Prostate gland (tissue), 2 donors: ENCODE measurements at places on chromosomes 2 and 18. TPM values are rescaled to one million over a fixed set of nuclear protein-coding genes. Genes with fewer than 3 reads are reported as not detected.

The VPS4B gene
- total RNA-seq, result 28.3 TPM

The PGAP1 gene
- 8.3 TPM for total RNA-seq

DNA sequence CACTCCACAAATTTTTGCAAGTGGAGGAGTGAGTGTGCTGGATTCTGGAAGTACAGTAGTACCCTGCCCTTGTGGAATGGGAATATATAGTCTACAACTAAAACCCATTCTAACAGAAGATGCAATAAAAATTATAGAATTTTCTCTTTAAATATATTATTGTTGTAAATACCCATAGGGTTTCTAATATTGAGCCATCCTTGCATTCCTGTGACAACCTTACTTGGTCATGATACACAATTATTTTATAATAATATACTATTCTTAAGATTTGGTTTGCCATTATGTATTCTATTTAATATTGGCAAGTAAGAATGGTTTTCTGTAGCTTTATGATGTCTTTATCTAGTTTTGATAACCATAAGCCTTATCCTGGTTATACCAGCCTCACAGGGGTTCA lies 52.2 kb downstream of the EML6 start:
- H3K27ac ChIP-seq, result no peak overlapping the region
- DNase-seq, result no peak
- H3K4me1 ChIP-seq, result no peaks in the 10 kb centered on the region
- H3K4me3 ChIP-seq, result no peak overlapping the region

GRCh38 chr2:120555092-120555491 lies 180.6 kb upstream of the GLI2 start:
- H3K27me3 ChIP-seq, result no peaks in the 10 kb centered on the region
- no peak overlapping the region for H3K27ac ChIP-seq
- no peak overlapping the region for H3K4me3 ChIP-seq
- H3K4me1 ChIP-seq, result no peaks in the 10 kb centered on the region

DNA sequence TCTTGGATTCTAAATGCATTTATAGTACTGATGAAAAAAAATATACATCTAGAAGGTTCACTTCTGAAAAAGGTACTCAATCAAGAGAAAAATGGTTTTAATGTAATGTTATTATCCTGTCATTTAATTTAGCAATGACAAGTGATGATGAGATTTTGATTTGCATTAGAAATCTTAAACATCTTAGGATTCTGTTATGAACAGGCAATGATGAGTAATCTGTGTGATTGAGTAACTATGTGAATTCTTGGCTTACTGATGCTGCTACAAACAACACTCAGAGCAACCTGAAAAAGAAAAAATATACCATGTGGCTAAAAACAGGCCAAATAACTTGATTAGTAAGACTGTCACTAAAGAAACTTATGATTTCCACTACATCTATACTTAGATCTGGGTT lies 30.1 kb downstream of the RBKS start:
- no peak overlapping the region for H3K4me3 ChIP-seq
- H3K27me3 ChIP-seq, result no peaks in the 10 kb centered on the region
- no peak overlapping the region for H3K27ac ChIP-seq
- DNase-seq, result no peak
- no peaks in the 10 kb centered on the region for H3K36me3 ChIP-seq

GRCh38 chr18:6836331-6836730 lies 106.8 kb downstream of the ARHGAP28 start:
- H3K36me3 ChIP-seq, result no peaks in the 10 kb centered on the region
- no peak overlapping the region for H3K27ac ChIP-seq
- no peaks in the 10 kb centered on the region for H3K4me1 ChIP-seq
- DNase-seq, result no peak
- no peaks in the 10 kb centered on the region for H3K27me3 ChIP-seq
